ENCODE measurements at places on chromosomes 11 and 22.

DNA sequence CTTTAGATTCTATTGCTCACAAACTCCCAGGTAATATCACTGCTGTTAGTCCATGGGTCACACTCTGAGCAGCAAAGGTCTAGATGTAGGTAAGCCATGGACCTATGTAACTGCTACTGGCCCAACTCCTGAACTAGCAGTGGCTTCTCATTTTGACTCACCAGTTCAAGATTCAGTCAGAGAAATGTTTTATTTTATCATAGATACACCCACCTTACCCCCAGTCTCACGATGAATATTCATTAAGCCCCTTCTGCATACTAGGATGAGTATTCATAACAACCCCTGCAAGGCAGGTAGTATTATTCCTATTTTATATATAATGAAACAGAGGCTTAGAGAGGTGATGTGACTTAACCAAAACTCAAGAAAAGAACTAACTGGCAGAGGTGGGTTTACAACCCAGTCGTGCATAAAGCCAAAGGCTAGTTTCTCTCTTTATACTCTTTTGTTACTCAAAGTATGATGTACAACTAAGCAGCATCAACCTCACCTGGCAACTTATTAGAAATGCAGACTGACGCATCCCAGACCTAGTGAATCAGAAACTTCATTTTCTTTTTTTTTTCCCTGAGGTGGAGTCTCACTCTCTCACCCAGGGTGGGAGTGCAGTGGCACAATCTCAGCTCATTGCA lies 957.6 kb upstream of the CCDC90B start:
- no peak for DNase-seq

DNA sequence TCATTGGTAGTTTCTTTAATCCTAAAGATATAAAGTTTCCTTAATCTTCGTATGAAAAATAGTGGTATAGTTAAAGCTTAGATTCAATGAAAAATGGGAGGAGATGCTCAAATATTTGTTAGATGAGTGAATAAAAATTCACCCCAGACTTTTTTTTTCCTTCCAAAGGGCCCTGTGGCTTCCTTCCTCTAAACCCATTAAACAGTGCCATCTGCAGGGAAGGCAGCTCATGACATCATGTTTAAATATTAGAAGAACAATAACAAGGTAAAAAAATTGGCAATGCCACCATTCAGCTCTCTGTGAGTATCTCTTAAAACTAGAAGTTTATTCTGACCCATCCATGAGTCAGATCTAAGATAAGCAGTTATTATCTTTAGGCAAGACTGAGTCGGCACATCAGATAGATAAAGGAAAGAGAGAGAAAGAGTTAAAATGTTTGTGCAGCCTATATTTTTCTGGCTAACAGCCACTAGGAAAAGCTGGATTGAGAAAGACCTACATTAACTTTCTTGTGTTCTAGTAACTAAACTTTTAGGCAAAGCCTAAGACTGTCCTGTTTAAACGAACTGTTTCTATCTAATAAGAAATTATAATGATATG lies 19.1 kb upstream of the OOSP1 start:
- DNase-seq: peak; percentile 15

- no peak for DNase-seq
Observed at GRCh38 chr11:36398231-36398953, 102.3 kb downstream of the PRR5L start.

DNA sequence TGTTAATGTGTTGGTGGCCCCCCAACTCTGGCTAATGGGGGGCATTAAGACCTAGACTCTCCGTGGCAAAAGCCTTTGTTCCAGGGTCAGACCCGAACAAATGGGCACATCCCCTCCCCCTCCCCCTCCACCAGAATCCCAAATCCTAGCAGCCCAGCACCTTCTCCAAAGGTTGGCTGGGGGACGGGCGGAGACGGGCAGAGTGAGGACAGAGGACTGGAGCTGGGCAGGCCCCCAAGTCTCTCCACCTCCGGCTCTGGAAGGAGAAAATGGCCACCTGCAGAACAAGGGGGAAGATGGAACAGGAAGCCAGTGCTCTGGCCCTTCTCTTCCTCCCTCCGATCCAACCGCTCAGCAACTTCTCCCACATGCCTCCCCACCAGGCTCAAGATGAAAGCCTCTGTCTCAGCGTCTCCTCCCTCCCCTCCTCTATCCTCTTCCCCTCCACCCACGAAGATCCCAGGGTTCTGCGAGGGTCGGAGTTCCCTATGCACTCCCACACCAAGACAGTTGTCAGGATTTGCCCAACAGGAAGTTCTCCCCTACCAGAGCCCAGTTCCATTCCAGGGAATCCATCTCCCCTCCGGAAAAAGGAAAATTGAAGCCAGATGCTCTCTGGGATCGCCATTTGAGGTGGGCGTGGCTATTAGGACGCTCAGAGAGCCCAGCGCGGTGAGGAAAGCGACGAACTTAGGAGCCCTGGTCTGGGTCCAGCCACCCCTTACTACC lies 20.1 kb downstream of the ADA2 start:
- DNase-seq: no peak

Measured in activated CD4-positive, alpha-beta T cell treated with anti-CD3 and anti-CD28 coated beads, Interleukin-2, amount 50 U/mL, for 48 hours (primary cell).